Cerebellar nuclear complex (tissue), 1 donor: ENCODE measurements at places on chromosomes 4 and X.

- DNase-seq = no peak
Observed at GRCh38 chr4:175770555-175770954, 41.5 kb downstream of the GPM6A start.

DNA sequence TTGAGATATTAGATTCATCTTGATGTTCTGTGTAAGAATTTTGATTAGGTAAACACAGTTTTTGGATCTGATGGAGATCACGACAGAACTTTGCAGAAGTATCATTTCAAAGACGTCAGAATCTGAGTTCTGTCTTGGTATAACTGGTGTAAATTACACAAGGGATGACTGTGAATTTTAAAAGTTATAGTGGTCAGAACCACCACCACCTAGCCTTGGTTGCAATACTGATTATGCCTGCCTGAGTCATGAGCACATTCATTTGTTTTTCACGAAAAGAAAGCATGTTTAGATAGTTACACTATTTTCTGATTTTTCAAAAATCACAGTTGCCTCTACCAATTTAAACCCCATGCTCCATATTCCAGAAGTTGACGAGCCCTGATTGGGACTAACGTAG, 54.8 kb downstream of the ZFX start:
- no peak for DNase-seq

DNA sequence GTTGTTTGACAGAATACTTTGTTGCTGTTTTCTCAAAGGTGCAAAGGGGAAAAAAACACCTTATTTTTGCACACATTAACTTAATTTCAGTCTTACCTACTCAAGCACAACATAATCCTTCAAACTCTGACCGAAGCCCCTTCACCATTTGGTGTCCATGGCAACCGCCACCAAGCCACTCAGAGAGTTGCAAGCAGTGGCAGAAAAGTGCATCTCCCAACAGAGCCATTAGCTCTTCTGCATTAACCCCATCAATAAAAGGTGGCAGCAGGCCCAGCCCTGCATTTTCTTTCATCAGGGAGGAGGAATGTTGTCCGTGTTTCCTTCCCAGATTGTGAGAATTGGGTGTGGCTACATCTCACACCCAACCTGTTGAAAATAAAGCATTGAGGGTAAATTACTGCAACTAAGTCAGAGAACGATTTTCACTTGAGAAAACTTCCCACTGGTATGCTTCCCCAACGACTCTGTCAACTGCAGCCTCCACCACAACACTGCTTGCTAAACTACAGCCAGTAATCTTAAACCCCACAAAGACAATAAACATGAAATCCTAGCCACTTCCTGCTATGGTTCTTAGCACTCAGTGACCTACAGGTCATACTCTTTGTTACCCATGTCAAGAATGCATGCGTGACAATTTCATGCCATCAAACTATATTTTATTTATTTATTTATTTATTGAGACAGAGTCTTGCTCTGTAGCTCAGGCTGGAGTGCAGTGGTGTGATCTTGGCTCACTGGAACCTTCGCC, 154.0 kb downstream of the GRIA3 start:
- DNase-seq = no peak

GRCh38 chr4:88014386-88014905, 7.0 kb downstream of the PKD2 start:
- DNase-seq = no peak

DNA sequence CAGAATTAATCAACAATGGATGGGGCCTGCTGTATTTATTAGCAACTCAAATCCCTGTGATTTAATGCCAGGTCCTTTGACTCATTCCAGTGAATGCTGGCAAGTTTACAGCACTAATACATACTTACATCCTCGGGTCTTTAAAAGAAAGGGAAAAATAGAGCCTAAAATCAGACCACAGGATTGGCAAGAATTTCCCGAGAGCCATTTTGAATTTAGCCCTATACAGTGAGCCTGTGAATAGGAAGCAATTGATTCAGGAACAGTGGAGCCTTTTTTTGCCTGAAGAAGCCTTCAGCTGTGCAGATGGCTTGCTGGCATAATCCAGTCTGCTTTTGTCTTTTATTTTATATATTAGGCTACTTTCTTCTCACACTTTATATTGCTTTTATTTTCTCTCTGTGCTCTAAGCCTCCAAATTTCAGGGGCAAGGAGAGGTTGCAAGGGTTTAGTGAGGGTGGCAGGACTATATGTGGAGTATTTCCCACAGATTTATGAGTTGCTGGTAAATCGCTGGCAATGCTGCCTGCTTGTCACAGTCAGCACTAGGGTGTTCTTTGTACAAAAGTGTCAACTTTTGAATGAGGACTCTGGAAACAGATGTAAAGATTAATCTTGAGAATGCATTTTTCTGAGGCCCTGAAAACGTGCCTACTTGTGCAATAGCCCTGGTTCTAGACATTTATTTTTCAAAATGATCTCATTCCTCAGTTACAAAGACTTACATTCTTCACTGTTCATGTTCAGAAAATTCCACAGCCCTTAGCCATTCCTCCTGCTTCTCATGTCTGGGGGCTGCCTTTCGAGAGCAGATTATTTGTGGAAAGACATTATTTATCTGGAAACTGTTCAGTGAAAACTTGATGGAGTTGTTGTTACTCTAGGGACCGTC, 303.5 kb downstream of the SPRY1 start:
- no peak for DNase-seq

GRCh38 chr4:189177130-189177529, 763.5 kb upstream of the FRG1 start:
- no peak for DNase-seq

DNA sequence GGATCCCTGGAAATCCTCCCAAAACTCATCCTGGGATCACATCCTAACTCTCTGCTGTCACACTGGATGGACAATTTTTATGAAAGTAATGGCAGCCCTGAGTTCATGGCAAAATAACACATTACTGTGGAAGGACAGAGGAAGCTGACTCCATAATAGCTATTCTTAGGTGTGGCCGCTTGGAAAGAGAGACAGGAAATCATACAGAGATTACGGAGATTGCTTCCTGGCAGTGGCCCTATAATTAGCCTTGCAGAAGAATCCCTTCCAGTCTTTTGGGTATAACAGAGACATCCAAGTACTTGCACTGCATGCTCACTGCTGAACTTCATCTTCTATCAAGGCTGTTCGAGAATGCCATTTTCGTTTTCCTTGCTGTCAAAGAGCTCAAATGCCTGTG, 133.1 kb upstream of the VCX start:
- no peak for DNase-seq

DNA sequence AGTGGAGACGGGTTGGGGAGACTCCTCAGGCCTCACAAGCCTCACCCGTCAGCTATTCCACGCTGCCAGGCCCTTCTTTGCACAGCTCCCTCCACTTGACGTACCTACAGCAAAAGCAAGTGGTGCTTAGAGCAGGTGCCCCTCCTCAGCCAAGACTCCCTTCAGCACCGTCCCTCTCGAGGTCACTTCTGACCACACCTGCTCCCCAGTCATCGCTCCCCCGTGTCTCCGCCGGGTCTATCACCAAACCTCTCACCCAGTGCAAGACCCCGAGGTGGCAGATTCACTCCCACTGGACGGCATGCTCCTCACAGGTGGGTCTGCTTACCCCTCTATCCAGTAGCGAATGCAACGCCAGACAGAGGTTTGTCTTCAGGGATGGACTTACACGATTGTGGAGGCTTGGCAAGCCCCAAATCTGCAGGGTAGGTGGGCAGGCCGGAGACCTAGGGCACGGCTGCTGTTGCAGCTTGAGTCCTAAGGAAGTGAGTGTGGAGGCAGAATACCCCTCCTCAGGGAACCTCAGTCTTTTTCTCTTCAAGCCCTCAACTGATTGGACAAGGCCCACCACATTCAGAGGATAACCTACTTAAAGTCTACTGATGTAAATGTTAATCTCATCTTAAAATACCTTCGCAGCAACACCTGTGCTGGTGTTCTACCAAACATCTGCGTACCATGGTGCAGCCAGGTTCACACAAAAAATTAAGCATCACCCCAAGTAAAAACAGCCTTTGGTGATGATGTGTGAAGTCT, 14.5 kb upstream of the HELT start:
- DNase-seq = no peak

DNA sequence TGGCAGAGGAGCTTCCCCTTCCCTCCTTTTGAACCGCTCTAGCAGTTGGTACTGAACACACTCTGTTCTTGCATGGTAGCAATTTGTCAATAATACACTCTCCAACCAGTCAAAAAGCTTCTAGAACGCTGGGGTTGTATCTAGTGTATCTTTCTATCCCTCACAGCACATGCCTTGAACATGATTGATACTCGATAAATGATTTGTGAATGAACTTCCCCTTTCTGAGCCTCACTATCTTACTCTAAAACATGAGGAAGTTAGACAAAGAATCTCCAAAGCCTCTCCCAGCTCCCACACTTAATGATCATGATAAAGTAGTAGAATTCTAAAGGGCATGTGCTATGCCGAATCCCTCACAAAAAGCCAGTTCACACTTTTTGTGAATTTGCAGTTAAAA, 64.4 kb downstream of the DLG3 start:
- no peak for DNase-seq

DNA sequence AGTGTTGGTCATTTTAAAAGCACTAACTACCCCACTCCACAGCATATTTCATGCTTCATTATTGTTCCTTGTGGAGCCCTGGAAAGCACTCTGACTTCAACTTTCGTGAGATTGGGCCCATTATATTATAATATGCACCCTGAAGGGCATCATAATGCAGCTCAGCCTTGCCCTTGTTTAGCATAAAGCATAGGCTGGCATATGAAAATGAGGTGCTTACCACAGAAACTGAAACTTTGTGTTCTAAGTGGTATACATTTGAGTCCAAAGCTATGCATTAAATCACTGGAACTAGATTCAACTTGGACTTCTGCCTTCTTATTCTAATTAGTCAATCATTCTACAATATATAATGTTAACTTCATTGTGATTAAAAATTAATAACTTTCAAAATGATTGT, 1027.9 kb downstream of the STIM2 start:
- DNase-seq = no peak

DNA sequence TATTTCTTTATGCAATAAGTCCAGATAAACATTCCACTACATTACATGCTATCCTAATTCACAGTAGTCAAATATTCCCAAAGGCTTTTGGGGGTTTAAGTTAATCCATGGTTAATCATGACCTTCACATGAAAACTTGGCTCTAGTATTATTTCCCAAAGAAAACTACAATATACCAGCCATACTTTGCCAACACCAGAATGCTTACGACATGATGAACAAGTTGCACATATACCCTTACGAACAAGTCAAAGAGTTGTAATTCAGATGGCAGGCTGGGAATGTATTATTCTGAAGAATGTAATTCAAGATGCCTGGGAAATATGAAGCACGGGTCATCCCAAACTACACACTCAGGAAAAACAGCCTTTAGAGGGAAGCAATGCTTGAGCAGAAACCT, 499.6 kb downstream of the PPARGC1A start:
- DNase-seq = no peak

DNA sequence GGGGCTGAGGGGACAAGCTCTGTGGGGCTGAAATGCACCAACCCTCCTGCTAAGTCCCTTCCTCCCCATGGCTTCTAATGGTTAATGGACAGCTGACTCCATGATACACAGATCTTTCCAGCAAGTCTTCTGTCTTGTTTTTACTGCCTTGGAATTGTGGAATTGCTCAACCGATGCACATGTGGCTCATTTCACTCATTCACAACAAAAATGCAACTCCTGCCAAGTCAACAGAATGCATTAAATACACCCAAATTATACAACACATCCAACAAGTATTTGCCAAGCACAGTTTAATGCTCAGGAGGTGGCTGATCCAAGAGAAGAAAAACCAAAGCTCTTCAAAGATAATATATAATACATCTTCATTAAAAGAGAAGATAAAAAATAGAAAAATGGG, 61.9 kb upstream of the PAGE4 start:
- no peak for DNase-seq

GRCh38 chr4:8646296-8647093, 53.9 kb downstream of the CPZ start:
- DNase-seq = no peak

DNA sequence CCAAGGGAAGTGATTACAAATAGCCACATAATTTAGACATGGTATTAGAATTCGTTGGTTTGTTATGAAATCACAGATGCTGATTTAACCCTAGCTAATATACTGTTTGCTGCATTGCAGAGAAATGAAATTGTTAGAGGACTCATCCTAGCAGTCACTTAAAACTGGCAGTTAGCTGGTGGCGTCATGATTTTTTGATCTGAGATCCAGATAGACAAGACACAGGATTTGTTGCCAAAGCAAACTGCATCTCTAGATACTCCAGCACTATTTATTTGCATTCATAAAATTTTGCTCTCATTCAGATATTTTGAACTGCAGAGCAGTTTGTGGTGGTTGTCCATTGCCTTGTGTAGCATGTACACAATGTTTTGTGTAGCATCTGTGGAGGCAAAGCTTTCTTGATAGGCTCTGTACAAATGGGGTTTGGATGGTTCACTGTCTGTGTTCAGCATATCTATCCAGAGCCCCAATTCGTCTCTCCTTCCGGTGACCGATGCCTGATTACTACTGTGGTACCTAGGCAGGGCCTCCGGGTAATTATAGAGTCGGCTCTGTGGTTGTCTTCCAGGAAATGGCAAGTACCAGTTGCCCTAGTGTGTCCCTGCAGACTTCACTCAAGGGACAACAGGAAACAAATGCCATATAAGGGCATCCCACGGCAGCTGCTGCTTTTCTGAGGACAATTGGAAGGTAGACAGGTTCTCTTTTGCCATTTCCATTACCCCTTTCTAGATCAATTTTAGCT, 30.1 kb upstream of the SPARCL1 start:
- DNase-seq = no peak

DNA sequence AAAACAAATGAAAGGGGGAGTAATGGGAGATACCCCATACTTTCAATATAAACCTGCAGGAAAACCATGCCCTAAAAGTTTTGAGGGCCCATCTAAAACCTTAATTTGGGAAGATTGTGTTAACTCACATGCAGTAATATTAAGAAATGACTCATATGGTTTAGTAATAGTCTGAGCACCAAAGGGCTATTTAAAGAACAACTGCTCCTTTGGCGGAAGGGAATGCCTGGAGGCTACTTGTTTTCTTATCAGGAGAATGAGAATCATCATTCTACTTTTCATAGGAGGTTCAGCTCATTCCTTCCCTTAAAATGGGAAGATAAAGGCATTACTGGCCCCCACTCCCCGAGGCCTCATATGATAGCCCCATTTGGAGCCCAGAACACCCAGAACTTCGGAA, 47.6 kb downstream of the SPIN3 start:
- no peak for DNase-seq

- DNase-seq = no peak
Observed at GRCh38 chrX:13180807-13181206, 136.4 kb upstream of the FAM9C start.

DNA sequence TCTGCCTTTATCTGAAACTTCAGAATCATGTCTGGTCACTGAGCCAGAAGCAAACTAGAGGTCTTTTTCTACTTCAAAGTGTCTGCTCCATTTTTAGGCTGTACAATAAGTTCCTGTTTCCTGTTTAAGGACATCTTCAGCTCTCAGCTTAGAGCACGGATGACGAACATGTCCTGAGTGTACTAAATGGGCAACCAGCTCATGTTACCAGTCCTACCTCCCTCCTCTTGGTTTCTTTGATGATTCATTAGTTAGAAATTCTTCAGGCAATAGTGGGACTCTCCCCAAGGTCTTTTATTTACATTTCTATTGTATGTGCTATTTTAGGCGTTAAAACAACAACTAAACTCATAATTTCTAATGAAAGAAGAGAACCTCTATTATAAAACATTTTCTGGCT, 58.0 kb downstream of the ENPEP start:
- no peak for DNase-seq
